ENCODE measurements at places on chromosomes 5 and 9.
A peak's percentile ranks its signal among the peaks of the same experiment; 100 is the strongest.

DNA sequence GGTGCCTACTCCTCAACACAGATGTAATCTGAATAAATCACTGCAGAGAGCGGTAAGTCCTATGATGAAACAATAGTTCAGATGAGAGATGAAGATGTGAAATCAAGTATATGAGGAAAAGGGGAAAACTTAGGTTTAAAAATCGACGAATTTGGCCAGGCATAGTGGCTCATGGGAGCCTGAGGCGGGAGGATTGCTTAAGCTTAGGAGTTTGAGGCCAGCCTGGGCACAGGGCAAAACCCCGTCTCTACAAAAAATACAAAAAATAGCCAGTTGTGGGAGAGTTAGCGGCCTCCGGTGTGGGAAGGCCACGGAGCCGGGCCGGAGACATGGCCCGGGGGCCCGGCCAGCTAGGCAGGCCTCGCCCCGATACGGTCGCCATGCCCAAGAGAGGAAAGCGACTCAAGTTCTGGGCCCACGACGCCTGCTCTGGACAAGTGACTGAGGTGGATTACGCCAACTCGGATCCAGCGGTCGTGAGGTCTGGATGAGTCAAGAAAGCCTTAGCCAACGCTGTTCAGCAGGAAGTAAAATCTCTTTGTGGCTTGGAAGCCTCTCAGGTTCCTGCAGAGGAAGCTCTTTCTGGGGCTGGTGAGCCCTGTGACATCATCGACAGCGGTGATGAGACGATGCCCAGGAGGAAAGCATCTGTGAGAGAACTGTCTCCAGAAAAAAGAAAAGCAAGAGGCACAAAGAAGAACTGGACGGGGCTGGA lies 62.8 kb upstream of the SUB1 start:
- no peak for DNase-seq

- peak; percentile 77 for DNase-seq
Observed at GRCh38 chr9:21789541-21790037, 12.8 kb upstream of the MTAP start.

- peak; percentile 9 for DNase-seq
Observed at GRCh38 chr9:71001780-71002386, 119.5 kb downstream of the TRPM3 start.

DNA sequence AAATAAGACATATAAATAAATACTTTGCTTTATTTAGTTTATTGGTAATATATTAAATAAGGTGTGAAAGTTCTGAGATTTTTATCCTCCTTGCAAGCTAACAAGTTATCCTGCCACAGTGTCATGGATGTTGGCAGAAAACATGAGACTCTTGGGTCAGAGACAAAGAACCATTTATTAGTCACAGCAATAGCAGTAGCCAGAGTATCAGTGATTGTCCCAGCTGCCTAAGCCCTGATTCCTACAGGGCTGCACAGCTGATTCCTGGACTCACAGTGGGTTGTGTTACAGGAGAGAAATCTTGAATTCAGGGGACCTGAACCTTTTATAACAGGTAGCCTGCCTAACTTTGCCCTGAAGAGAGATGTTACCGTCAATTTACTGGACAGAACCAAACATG lies 304.5 kb upstream of the ZNF608 start:
- no peak for DNase-seq

- DNase-seq, result no peak
Observed at GRCh38 chr5:16889203-16889971, 46.7 kb downstream of the MYO10 start.

- DNase-seq, result no peak
Observed at GRCh38 chr5:14854799-14855198, 16.8 kb downstream of the ANKH start.

DNA sequence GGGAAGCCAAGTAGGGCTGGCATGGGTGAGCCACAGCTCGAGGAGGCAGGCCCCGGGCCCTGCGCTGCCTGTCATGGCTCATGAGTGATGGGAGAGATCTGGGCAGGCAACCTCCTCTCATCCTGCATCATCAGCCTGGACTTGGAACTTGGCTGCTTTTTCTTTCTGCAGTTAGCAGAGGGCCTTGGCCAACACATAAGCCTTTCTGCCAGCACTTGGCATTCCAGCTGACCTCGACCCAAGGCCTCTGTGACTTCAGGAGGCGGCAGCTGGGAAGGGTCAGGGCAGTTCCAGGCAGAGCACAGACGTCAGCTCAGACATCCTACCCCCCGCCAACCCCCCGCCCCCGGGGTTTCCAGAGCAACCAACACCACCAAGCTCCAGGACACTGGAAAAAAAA lies 7.6 kb downstream of the S1PR3 start:
- DNase-seq, result no peak

DNA sequence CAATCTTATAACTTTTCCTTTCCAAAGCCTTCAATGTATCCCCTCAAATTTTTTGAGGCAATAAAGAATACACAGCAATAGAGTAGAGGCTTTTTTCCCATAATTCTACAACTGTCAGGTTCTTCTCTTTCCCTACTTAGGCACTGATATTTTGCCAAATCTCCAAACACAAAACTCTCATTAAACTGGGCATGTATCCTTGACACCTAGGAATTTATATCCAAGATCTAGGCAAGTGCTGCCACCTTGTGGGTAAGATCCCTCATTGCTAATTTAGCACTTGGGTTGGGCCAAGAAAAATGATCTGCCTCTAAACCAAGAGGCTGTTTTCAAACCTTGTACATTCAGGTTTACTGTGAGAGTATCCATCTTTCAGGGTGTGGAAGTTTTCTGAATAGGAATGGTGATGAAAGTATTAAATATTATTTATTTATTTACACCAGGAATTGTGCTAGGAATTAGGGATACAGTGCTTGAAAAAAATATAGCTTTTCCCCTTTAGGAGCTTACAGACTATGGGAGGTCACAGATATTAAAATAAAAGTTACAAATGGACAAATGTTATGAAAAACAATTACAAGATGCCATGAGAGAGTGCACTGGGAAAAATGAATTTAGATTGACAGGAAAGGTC lies 17.6 kb downstream of the TSTD2 start:
- DNase-seq, result peak; percentile 6

DNA sequence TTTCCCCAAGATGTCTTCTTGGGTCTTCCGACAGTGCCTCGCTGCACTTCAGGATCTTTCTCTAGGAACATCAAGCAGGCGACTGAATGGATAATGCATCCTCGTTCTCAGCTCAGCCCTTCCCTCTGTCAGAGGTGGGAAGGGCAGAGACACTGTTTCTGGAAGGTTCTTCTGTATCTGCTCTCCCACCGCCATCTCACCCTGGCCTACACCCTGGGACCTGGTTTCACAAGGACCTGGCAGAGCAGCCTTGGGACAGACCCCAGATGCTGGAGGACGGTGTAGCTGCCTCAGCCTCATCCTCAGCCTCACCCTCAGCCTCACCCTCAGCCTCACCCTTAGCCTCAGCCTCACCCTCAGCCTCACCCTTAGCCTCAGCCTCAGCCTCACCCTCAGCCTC lies 18.5 kb downstream of the MRPL36 start:
- DNase-seq, result no peak

DNA sequence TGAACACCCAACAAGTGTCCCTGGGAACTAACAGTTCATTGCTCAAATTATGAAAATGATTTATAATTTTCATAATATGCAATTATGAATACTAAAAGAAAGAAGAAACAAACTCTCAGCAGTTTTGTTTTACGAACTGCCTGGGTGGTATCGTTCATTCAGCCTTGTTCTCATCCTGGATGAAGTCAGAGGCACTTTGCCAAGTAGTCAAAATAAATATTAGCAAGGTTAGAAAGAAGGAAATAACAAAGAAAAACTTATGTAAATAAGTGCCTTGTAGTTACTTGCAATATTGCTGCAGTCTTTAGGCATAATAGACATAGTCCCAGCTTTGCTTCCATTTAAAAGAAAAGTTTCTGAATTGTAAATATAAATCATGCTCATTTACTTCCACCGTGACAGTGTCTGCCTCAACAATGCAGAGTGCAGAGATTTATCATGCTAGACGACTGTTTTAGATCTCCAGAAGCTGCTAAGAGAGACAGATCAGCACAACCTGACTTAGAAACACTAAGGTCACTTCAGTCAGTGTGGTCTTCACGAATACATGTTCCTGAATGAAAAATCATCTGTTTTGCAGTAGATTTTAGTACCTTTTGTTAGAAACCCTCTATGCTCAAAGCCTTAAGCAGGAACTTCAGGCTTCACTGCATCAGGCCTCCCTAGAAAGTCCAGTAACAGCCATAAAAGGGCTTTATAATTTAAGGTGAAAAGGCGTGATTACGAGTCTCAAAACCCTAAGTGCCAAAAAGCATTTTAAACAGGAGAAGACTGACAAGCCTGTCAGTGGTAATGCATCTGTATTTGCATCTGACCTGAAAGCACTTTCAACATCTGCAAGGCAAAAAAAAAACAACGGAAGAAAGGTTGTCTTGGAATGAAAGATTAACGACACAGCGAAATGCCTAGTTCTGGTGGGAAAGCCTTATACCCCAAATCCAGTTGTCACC lies 92.1 kb downstream of the TMEM167A start:
- DNase-seq, result no peak

- no peak for DNase-seq
Observed at GRCh38 chr9:89923961-89924504, 319.2 kb downstream of the GADD45G start.

- DNase-seq, result no peak
Observed at GRCh38 chr5:100667161-100667630, 132.0 kb downstream of the FAM174A start.

DNA sequence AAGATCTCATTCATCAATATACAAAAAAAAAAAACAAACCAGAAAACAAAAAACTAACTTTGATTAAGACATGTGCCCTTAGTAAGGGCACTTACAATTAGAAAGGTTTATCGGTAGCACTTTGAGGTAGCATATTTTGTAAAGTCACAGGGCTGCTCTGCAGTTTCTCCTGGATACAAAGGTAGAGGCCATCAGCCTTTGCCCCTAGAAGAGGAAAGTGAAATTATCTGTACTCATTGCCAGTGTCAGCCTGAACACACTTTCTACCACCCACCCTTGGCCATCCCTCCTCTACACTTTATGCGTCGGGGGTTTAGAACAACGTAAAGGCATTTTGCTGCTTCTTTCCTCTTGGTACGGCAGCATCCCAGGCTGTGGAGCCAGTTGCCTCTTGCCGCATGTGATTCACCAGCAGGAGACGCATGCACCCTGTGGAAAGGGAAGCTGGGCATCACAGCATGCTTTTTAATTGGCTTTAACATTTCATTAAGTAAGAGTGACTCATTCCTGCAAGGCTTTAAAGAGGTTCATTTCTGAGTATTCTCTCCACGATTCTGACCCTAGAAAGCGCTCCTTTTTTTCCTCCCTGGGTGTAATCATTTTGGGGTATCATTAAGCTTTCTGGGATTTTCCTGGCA lies 84.6 kb downstream of the CEMIP2 start:
- peak; percentile 20 for DNase-seq

- no peak for DNase-seq
Observed at GRCh38 chr5:2110137-2110933, 227.6 kb upstream of the IRX4 start.

GRCh38 chr5:67752357-67752708 lies 463.2 kb upstream of the PIK3R1 start:
- no peak for DNase-seq

DNA sequence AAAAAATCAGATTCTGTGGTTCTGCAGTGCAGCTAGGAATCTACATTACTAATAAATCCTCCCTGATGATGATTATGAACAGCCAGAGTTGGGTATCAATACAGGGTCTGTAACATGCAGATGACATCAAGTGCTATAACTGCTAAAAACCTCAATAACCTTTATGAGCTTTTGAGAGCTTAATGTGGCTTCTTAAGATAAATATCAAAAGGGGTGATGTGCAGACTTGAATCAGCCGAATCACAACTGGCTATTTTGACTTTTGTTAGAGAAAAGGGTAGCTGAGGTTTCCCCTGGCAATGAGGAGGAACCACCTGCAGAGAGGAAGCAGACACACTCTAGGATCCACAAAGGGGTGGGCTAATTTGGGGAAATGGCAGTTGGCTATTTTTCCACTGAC lies 30.2 kb downstream of the CAPSL start:
- DNase-seq, result no peak

DNA sequence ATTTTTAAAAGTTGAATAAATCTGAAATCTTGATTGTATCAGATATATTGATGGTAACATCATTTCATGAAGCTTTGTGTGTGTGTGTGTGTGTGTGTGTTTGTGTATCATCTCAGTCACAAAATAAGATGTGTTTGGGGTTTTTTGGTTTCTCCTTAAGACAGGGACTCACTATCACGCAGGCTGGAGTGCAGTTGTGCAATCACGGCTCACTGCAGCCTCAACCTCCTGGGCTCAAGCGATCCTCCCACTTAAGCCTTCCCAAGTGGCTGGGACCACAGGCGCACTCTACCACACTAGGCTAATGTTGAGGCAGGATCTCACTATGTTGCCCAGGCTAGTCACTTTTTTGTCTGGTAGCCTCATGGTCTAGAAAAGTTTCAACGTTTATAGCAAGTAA lies 83.4 kb upstream of the DMRT1 start:
- DNase-seq, result no peak

DNA sequence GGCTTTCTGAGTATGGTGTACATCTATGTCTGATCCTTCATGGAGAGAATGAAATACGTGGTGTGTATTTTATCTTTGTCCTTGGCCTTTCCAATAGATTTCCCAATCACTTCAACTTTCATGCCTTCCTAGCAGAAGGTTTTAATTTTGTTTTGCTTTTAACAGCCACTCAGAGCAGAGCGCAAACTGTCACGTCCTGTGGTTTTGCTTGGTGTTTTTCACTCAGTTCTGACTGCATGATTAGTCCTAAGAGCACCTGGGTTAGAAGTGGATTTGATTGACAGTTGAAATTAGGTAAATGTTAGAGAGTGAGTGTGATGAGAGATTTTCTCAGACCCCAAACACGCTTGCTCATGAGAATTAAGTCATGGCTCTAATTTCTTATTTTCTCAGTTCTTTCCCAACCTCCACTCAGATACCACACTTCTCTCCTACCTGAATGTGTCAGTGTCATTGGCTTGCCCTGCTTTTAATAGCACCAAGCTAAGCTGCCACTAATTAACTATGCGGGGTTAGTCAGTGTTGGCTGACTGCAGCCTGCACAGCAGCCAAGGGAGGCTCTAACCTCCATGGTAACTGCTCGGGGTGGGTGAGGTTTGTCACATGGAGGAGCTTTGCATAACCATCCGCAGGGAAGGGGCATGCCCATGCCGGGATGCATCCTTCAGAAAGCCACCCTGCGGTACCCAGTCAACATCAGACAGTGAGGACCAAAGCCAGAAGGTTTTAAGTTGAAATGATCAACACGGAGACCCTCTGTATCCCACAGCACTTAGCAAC lies 173.4 kb downstream of the NR3C1 start:
- DNase-seq, result no peak

GRCh38 chr9:11199335-11199734 lies 586.5 kb upstream of the PTPRD start:
- DNase-seq, result no peak

- DNase-seq, result no peak
Observed at GRCh38 chr5:57032151-57032551, 80.2 kb upstream of the MIER3 start.

Measured in amniotic stem cell (primary cell).